ENCODE measurements at places on chromosomes 2 and 18.

DNA sequence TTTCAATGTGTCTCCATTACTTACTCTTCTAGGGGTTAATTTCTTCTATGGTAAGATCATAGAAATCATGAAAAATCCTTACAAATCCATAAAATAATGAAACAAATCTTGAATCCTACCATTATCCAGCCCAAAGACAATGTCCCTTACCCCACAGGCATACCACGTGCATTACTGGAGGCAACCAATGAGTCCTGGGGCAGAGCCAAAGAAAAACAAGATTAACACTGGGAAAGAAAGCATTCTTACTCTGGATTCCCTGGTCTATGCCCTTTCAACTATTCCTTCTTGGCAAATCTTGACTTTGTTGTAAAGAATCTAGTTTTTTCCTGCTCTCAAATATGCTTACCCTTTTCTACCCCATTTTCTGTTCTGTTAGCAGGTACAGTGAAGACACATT is 3.1 kb upstream of the GALNT1 start:
- no peak for DNase-seq

- DNase-seq, result no peak
Measured at GRCh38 chr2:152506843-152507242, 171.9 kb downstream of the FMNL2 start.

- DNase-seq, result no peak
Measured at GRCh38 chr18:7632152-7633098, 65.3 kb downstream of the PTPRM start.

GRCh38 chr18:52462853-52463252 is 122.9 kb downstream of the DCC start:
- no peak for DNase-seq

- DNase-seq, result no peak
Measured at GRCh38 chr2:114843963-114844362, 401.5 kb downstream of the DPP10 start.

GRCh38 chr2:40032650-40033319 is 253.7 kb upstream of the THUMPD2 start:
- DNase-seq, result no peak

DNA sequence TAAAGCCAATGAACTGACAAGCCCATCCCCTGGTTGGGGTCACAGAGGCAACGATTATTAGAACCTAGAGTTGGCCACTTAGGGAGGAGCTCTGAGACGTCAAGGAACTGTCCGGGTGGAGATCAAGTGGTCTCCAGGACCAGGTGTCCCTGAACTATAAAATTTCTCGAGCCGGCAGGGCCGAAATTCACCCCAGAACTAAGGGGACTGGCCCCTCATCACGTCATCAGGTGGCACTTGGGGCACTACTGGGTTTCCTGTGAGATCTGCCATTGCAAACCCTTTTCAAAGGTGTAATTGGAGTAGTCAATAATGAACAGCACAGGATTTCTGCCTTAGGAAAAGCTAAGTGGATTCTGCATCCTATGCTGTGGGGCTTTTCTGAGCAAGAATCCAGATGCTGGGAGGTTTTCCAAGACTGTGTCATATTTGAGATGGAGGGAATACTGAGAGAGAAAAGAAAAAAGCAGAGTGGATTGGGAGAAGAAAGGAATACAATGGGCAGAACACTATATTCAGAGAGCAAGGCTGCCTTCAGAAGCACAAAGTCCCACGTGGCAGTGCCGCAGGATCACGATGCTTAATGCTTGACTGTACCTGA is 113.6 kb downstream of the ALPK2 start:
- DNase-seq, result no peak

- DNase-seq, result no peak
Measured at GRCh38 chr2:159946326-159946999, 116.0 kb downstream of the PLA2R1 start.

GRCh38 chr2:118312969-118313756 is 224.9 kb downstream of the INSIG2 start:
- DNase-seq, result no peak

DNA sequence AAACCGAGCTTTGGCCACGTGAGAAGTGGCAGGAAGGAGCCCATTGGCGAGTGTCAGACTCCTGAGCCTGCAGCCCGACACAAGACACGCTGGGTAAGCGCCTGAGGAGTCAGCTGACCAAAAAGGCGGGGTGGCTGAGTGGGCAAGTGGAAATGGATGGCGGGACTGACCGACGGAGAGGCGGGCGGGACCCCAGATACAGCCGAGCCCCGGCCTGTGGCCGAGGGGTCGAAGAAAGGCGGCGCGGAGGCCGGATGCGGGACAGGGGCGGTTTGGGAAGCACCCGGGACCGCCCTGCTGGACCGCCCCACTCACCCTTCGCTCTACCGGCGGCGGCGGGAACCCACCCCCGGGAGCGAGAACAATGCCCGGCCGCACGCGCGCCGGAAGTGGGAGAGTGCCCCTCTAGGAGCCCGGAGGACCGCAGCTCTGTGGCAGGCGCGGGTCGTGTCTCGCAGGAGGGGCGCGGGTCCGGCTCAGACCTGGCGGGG is 22.8 kb downstream of the ZSCAN30 start:
- DNase-seq, result peak; percentile 84

- DNase-seq, result no peak
Measured at GRCh38 chr2:33022989-33023727, 76.4 kb downstream of the LTBP1 start.

GRCh38 chr18:37570336-37570930 is 4.8 kb upstream of the CELF4 start:
- DNase-seq, result no peak

GRCh38 chr2:158578703-158579330 is 122.1 kb downstream of the PKP4 start:
- no peak for DNase-seq

GRCh38 chr2:212897296-212897695 is 254.1 kb downstream of the IKZF2 start:
- no peak for DNase-seq

GRCh38 chr2:173588931-173589369 is 234.3 kb downstream of the CDCA7 start:
- no peak for DNase-seq

GRCh38 chr18:1392865-1393734 is 488.4 kb downstream of the ADCYAP1 start:
- DNase-seq, result no peak

DNA sequence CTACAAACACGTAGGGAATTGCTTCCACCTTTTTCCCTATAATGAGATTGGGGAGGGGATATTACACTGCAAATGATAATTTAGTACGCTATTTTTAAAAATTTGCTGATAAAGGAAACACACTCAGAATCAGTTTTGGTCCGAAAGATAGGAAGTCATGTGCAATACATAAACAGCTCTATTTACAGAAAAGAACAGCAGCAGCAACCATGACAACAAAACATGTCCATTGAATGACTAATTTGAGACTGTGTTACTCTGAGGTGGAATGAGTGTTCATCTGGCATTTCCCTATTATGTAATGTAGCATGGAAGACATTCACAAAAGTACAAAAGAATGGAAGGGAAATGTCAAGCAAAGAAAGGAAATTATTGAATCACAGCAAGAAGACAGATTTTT is 337.2 kb downstream of the NBAS start:
- no peak for DNase-seq

DNA sequence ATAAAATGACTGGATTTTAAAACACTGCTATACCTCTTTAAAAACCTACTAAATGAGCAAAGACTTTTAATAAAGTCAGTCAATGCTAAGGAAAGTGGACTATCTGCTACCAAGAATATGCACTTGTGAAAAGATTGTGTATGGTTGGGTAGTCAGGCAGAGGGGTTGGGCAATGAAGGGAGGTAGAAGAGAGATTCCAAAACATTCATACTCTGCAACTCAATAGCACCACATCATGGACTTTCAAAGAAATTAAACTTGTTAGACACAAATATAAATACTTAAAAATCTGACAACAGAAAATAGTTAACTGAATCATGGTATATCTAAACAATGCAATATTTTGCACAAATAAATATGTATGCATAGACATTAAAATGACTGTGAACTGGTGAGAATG is 139.9 kb upstream of the MAPRE2 start:
- DNase-seq, result no peak

DNA sequence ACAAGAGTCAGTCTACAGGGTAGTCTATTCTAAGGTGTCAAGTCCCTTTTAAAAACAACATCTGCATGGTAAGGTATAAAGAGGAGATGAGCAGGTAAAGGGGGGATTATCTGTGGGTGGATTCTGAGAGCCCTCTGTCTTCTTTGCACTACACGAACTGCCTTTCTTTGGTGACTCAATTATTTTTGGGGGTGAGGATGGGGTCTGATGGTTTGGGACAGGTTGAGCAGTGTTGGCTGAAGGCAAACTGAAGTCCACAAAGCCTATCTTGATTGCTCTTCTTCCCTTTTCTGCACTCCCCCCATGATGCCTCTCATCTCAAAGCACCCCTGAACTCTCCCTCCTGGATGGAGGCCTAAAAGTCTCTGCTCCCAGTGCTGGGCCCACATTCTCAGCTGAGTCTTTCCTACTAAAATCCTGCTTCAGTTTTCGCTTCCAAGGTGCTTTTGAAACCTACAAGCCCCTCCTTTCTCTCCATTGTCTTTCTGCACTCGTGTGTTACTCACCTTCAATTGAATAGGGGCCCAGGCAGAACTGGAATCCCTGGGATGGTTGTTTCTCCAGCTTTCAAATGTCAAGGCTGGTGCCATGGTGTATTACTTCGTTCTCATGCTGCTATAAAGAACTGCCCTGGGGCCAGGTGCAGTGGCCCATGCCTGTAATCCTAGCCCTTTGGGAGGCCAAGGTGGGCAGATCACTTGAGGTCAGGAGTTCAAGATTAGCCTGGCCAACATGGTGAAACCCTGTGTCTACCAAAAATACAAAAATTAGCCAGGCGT is 64.3 kb downstream of the PRKCE start:
- no peak for DNase-seq

GRCh38 chr2:202100176-202100575 is 27.1 kb downstream of the KIAA2012 start:
- DNase-seq, result no peak

GRCh38 chr2:236086971-236087465 is 81.2 kb downstream of the GBX2 start:
- DNase-seq, result no peak
